Activated gamma-delta T cell treated with anti-CD3 and anti-CD28 coated beads, Interleukin-2, amount 50 U/mL, for 16 hours (primary cell): ENCODE measurements at places on chromosomes 5 and 9.

DNA sequence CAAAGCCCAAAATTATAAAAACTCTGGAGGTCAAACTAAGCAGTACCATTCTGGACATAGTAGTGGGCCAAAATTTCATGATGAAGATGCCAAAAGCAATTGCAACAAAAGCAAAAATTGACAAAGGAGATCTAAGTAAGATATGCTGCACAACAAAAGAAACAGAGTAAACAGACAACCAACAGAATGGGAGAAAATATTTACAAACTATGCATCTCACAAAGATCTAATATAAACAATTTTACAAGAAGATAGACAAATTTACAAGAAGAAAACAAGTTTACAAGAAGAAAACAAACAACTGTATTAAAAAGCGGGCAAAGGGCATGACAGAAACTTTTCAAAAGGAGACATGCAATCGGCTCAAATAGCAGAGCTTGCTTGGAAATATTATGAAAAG lies 396.9 kb downstream of the CDH9 start:
- DNase-seq, result no peak

DNA sequence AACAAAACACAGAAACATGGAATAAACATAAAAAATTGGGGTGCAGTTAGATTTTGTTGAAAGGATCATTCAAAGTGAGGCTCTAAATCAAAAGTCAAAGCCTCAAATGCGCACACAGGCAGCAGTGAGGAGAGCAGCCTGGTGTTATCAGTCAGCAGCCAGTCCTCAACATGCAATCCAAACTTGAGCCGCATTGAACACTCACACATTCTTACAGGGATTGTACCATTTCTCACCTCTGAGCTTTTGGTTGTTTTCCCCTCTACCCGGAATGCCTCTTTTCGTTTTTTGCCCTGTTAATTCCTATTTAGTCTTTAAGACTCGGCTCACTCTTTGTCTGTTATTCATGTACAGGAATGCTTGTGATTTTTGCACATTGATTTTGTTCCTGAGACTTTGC lies 81.1 kb upstream of the PUM3 start:
- no peak for DNase-seq

DNA sequence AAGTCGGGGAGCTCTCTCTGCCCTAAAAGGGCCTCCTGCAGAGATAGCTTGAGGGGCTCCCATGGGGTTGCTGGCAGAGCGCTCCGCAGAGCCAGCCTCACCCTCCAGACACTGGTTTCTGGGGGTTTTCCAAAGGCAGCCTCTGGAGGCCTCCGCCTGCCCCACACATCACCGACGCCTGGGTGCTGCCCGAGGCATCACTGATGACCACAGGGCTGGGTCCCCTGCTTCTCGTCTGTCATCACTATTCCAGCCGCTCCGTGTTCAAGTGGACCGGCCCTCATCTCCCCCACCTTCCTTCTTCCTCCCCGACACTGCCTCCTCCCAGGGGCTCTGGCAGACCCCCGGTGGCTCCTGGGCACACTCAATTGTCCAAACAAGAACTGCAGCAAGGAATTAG lies 64.1 kb upstream of the IRX4 start:
- DNase-seq, result no peak

GRCh38 chr5:43041669-43042175 lies 1.6 kb upstream of the ANXA2R start:
- no peak for DNase-seq

DNA sequence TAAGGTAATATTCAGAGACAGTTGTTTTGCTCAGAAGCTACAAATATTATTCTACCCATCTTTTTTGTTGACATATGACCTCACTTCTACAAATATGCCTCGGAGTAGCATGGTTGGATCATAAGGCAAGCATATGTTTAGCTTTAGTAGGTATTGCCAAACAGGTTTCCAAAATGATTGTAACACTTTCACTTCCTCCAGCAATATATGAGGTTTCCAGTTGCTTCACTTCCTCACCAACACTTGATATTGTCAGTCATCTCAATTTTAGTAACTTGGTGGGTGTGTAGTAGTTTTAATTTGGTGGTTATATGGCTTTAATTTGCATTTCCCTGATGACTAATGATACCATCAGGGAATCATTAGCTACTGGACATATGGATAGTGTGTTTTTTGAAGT lies 46.7 kb downstream of the TNFSF8 start:
- DNase-seq, result no peak

GRCh38 chr9:105296877-105297287 lies 52.4 kb downstream of the SLC44A1 start:
- DNase-seq, result no peak

DNA sequence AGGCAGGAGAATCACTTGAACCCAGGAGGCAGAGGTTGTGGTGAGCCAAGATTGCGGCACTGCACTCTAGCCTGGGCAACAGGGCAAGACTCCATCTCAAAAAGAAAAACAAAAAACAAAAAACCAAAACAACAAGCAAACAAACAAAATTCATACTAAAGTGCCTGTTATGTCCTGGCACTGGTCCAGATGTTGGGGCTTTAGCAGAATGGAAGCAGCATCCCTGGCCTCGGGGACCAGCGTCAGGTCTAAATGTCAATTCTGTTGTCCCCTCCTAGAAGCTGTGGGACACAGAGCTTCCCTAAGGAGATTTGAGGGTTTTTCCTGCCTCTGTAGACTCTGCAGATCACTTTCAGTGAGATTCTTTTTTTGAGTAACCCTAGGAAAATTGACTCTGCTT lies 26.2 kb downstream of the PPARGC1B start:
- DNase-seq, result no peak

- no peak for DNase-seq
Measured at GRCh38 chr5:177355868-177356168, 1.9 kb upstream of the RGS14 start.

DNA sequence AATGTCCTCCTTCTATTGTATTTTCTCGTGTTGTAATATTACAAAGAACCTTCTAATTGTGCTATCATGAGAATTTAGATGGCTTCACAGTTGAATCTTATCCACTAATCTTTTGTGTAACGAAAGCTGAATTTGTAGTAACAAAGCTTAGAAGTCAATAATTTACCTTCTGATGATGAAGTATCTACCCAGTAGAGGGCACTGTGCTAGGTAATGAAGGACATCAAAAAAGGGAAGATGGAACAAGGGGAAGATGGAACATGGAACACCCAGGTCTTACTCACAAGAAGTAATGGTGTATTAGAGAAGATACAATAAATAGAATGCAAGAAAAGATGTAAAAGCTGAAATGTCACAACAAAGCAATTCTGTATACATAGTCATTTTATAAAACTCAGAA lies 131.0 kb upstream of the CCNG1 start:
- DNase-seq, result no peak
